NAMALWA (cell line): ENCODE measurements at places on chromosomes 6 and 20.

GRCh38 chr20:36155991-36156390 is 1.5 kb downstream of the EPB41L1 start:
- DNase-seq: no peak

DNA sequence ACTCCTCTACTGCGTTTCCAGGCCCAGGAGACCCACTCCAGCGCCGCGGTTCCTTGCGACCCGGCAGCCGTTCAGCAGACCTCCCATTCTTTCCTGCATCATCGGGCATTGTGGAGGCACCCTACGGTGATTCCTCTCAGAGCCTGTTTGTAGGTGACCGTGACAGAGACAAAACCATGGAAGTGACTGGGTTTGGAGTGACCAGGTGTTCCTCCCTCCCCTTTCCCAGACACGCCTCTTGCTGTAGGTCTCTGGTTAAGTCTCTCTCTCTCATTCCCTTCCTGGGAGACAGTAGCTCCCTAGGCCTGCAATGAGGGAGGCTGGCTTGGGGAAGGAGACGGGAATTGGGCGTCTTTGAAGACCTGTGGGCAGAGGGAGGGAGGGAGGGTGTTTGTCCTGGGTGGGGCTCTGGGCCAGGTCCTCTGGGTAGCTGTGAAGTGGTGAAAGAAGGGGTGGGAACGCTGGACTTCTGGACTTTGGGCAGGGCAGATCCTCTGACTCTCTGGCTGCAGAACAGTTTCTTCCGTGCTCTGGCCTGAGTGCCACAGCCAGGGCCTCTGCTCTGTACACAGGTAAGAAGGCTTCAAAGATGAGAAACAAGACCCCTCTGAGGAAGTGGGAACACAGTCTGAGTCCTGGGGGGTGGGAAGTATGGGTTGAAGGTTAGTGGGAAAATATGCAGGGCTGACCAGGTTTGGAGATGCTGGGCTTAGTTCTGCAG is 763 bp downstream of the KLC4 start:
- no peak for DNase-seq

- no peak for DNase-seq
These were observed 577.4 kb downstream of the HTR1B start for GRCh38 chr6:76885861-76886301.

DNA sequence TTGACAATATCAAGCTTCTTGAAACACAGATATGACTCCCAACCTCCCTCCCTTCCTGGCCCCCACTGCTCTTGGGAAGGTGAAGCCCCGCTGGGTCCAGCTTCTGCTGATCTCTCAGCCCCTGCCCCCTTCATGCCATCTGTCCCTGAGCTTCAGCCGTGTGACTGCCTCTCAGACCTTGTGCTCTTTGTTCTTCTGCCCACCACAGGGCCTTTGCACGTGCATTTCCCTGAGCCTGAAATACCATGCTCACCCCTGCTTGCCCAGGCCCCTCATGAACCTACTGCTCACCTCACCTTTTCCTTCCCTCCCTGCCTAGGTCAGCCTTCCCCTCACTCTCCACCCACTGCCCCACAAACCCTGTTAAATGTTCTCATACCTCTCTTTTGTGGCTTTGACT is 241.7 kb upstream of the PMEPA1 start:
- no peak for DNase-seq

- no peak for DNase-seq
These were observed 49.2 kb downstream of the ARID1B start for GRCh38 chr6:156826290-156826955.

- DNase-seq: no peak
These were observed 38.5 kb upstream of the GPR6 start for GRCh38 chr6:109939654-109940053.

GRCh38 chr20:16575390-16576140 is 2.3 kb upstream of the KIF16B start:
- no peak for DNase-seq

GRCh38 chr6:44262467-44263353 is 2.6 kb downstream of the NFKBIE start:
- no peak for DNase-seq

DNA sequence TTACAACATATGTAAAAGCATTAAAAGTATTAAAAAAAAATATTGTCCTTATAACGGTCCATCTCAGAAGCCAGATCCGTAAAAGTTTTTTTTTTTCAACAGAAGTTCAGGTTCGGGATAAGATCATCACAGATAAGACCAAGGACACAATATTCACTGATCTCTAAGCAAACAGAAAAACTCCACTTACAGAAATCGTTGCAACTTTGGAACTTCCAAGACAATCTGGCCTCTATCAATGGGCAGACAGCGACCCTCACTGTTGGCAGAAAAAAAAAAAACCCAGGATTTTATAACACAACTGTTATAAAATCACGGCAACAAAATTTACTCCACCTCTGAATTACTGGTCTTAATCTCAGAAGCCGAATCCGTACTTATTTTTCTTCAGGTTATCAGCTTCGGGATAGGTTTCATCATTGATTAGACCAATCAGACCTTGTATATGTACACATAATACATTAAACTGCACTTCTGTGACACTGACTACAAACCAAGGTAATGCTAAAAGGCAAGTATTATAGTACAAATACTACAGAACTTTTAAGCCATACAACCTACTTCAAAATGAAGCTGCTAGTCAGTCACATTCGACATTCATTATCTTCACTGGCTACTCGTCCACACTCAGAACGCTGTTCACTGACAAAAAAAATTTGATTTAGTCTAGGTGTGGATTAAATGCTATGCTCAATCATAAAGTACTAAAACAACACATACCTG is 34.7 kb upstream of the SYNCRIP start:
- DNase-seq: peak; percentile 46

- DNase-seq: no peak
These were observed 230.6 kb downstream of the NRN1 start for GRCh38 chr6:5776104-5776503.

DNA sequence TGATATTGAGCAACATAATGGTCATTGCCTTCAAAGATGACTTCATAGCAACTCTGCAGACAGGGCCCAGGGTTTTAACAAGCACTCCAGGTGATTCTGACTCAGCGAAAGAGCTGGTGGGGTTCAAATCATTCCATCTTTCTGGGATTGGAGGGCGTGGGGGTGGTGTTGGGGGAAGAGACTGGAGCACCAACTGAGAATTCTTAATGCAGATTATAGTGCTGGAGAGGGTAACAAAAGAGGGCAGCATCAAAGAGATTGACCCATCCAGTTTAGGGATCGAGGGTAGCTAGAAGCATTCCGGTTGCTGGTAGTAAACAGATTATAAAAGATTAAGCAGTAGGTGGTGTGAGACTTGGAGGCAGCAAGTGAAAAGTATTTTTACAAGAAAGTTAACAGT is 15.9 kb downstream of the PFDN4 start:
- DNase-seq: no peak

DNA sequence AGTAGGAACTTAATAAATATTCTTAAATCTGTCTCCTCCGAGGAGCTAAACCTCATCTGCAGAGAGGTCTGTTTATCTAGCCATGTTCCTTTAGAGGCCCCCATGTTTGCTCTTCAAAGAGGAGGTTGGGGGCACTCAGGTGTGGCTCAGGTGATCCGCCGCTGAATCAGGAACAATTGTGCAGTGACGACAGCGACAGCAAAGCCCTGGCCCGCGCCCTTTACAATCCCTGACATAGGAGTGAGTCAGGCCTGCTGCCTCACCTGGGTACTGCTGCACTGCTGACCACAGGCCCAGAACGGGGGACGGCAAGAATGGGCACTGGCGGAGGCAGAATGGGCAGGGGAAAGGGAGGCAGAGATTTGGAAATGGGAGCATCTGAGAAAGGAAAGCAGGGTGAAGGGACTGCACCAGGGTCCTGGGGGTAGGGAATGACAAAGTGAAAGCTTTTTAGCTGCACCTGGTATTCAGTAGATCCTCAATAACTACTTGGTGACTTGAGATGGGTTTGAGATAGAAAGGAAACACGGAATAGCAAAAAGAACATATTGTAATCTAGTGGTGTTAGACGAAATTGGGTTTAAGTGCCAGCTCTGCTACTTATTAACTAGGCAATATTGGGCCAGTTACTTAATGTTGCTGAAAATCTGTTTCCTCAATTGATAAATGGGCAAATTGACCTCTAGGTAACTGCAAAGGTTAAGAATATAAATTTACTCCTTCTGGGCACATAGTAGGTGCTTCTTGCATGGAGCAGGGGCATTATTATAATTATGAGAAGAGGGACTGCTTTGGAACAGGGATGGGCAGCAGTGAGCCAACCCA is 5.4 kb upstream of the IER3 start:
- DNase-seq: no peak

GRCh38 chr20:40254023-40254772 is 434.8 kb downstream of the MAFB start:
- no peak for DNase-seq

DNA sequence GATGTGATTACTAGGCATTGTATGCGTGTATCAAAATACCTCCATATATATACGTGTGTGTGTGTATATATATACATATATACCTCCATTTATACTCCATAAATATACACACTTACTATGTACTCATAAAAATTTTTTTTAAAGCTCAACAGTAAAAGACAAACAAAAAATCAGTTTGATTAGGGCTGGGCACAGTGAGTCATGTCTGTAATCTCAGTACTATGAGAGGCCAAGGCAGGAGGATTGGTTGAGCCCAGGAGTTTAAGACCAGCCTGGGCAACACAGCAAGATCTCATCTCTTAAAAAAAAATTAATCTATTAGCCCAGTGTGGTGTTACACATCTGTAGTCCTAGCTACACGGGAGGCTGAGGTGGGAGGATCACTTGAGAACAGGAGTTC is 24.6 kb downstream of the PDSS2 start:
- DNase-seq: no peak

DNA sequence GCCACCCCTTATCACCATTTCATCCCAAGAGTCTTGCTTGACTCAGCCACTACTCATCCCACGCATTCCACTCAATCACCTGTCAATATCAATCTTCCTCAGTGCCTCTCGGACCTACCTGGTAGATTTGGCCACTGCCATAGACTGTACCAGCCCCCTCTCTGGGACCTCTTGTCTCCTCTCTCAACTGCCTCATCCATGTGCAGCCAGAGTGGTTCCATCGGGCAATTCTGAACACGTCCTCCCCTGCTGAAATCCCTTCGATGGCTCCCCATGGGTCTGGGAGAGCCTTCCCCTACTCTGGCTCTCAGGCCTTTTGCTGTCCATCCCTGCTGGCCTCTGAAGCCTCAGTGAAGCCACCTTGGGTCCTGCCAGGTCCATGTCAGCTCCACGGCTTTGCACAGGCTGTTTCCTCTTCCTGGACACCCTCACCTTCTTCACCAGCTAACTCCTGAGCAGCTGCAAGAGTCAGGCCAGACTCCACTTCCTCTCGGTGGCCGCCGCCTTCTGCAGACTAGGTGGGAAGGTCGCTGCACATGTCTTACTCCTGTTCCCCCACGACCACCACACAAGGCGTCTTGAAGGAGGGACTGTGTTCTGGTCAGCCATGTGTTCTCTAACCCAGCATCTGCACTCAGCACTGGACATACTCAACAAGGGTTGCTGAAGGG is 120.4 kb downstream of the TOX2 start:
- no peak for DNase-seq

DNA sequence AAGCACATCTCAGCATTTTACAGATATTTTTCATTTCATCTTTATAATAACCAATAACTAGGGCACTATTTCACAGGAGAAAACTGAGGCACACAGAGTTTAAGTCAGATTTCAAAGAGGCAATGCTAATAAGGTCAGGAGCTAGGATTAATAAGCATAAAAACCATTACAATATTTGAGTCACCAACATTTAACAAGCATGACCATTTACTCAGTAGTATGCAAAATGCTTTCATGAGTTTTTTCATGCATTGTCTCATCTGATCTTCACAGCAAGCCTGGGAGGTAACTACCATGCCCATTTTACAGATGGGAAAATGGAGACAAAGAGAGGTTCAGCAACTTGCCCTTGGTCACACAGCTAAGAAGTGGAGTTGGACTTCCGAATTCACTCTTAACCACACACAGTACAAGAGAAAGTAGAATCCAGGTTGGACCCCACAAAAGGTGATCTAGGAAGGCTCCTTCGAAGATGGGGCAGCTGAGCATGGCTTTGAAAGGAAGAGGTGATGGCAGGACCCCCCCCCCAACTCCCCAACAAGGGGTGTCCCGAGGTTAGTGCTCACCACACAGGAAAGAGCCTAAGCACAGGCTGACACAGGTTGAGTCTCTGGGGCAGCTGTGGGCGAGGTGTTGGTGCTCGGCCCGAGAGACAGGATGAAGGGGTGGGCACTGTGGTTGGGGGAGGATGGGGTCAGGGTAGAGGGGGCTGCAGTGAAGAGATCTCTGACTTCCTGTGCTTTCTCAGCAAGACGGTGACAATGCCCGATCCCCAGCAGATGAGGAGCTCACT is 108.8 kb downstream of the PREX1 start:
- DNase-seq: no peak

DNA sequence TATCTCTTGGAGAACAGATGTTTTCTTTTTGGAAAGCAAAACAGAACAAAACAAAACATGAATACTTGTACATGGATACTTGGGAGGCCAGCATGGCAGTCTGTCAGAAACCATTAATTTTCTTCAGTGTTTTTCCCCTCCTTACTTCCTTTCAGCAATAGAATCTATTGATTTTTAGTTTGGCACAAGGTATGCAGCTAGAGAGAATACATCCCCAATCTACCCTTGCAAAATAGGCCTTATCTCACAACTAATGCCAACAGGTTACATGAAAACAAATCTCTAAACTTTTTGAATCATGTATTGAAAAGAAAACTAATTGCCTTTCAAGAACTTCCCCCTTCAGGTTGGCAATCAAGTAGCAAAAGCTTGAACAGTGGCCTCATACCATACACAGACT is 2.8 kb downstream of the PGK2 start:
- DNase-seq: no peak

DNA sequence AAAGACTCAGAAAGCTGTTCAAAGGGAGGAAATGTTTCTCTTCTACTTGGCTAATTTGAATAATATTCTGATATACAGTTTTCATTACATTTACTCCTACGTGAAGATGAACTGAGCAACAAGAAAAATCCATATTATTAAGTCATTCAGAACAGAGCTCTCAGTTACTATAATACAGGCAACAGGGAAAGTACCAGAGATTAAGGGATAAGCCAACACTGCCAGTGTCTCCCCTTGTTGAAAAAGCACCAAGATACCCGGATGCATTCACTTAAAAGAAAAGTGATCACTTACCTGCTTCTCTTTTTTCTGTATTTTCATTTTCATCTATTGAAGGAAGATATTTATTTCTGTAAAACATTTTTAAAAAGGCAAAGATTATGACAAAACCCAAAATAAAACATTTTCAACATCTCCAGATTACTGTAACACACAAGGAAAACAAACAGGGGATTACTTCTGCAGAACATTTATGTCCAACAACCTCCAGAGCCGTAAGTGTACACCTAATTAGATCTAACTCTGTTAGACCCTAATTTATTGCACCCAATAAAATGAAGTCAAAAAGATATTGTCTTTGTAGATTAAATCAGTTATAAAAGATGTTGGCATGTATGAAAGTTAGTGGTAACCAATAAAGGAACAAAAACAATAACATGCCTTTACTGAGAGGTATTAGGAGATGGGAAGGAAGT is 67.0 kb downstream of the CHD6 start:
- no peak for DNase-seq

GRCh38 chr6:21858076-21858475 is 264.5 kb downstream of the SOX4 start:
- DNase-seq: no peak
